ENCODE measurements at places on chromosomes 4 and X.

DNA sequence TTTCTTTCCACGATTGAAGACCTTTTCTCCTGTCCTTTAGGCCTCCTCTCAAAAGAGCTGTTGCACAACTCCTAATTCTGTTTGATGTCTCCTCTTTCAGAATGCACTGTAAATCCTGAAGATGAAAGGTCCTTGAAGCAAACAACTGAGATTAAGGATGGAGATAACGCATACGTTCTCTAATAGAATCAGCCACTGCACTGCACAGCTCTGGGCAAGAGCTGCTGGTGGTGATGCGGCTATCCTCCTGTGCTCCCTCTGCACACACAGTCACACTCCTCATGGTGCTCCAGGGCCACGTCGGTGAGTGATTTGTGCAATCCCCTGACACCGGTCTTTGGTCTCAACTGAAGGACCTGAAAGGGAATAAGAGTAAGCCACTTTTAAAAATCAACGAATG lies 208.7 kb downstream of the PDGFC start:
- no peak for DNase-seq

GRCh38 chr4:84985952-84986351 lies 19.5 kb upstream of the WDFY3 start:
- no peak for DNase-seq

- no peak for DNase-seq
These were observed 458 bp downstream of the GRIPAP1 start for GRCh38 chrX:49001521-49002090.

- no peak for DNase-seq
These were observed 418.0 kb downstream of the NLGN4X start for GRCh38 chrX:5810636-5811035.

- DNase-seq: no peak
These were observed 6.0 kb upstream of the PDGFC start for GRCh38 chr4:156977435-156978160.

DNA sequence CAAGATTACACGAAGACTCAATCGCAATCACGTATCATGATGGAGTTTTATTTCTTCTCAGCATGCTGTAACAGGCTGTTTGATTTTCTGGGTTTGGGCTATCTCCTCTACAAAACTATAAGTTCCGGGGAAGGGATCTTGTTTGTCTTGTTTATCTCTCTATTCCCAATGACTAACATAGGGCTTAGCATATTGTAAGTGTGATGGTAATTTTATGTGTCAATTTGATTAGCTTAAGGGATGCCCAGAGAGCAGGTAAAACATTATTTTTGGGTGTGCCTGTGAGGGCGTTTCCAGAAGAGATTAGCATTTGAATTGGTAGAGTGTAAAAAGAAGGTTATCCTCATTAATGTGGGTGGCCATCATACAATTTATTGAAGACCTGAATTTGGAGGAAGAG lies 32.8 kb upstream of the C1GALT1C1 start:
- DNase-seq: no peak

DNA sequence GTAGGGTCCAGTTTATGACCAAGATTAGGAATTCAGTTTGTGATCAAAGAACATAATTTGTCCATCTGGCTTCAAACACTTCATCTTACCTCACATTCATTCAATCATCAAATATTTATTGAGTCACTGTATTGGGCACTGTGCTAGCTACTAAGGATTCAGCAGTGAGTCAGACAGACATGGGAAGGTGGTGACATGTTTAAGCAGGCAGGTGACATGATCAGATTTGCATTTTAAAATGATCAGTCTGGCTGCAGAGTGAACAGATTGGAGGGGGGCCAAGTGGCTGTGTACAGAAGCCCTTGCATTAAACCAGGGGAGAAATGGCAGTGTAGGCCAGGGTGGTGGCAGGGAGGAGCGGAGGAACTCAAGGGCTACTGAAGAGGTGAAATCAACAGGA lies 25.1 kb upstream of the APLN start:
- DNase-seq: no peak

DNA sequence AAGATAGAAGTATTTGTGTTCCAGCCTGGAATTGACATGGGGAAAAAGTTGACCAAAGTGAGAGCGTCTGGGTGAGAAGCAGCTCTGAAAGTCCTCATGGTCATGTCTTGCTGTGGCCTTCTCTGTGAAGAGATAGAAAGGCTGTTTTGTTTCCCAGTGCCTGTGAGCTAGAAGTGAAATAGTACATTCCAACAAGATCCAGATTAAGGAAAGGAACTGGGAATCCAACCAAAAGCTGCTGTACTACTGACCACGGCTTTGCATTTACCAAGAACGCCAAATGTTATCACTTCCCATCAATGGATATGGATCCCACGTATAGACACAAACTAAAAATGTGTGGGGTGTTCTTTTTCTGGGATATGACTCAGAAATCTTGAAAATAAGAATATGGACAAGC lies 51.2 kb downstream of the TENM3 start:
- DNase-seq: no peak

- no peak for DNase-seq
These were observed 11.6 kb downstream of the ARSF start for GRCh38 chrX:3052860-3053259.

- no peak for DNase-seq
These were observed 130.1 kb upstream of the TECRL start for GRCh38 chr4:64539234-64539849.

DNA sequence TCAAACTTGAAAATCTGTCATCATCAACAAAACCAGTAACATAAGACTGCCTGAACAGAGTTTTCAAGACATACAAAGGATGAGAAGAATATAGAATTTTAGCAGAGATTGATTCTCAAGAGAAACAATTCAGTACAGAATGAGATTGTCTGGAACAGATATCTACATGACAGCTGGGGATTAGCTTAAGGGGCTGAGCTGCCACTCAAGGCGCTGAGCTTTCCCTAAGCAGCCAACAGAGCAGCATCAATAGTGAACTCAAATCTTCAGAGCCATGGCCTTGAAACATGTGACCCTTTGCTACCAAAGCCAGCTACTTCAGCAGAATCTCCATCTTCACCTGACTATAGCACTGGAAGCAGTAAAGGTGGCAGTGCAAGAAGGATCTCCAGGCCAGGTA lies 24.3 kb upstream of the PCDH10 start:
- no peak for DNase-seq

GRCh38 chrX:155966876-155967275 lies 30.6 kb upstream of the IL9R start:
- DNase-seq: no peak

- DNase-seq: no peak
These were observed 208.9 kb downstream of the GBA3 start for GRCh38 chr4:22901631-22902030.

DNA sequence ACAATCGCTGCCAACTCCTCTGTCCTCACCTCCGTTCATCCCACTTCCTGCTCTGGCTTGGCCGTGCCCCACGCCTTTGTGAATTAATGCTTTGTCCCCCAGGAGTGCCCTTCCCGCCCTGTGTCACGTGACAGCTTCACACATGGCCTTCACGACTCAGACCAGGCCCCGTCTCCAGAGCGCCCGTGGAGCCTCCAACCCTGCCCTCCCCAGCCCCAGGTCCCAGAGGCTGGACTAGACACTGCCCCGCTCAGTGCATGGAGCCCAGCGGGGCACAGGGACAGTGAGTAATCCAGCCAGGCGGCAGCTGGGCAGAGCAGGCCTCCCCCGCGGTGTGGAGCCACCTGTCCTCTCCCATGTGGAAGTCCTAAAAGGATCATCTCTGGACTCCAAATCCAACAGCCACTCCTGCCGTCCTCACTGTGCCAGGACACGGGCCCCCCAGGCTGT lies 7.4 kb downstream of the ADRA2C start:
- DNase-seq: no peak

DNA sequence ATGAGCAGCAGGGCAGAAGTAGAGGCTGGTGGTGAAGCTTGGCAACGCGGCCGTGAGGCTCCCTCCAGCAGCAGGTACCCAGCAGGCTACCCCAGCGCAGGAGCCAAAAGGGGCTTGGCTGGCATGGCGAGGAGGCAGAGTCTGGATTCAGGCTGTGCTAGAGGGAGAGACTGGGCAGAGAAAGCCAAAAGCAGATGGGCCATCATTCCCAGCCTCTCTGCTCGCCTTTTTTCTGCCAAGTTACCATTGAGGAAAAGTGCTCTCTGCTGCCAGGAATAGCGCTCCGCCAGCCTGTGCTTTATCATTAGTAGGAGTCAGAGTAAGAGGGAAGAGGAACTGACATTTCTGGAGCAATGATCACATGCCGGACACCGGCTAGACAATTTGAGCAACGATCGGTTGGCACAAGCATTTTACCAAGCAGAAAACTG lies 28.7 kb upstream of the MAP3K15 start:
- DNase-seq: peak; percentile 15

- no peak for DNase-seq
These were observed 158.1 kb downstream of the SOX3 start for GRCh38 chrX:140346729-140347128.

- no peak for DNase-seq
These were observed 39.6 kb upstream of the SLC7A3 start for GRCh38 chrX:70970482-70970995.

- DNase-seq: no peak
These were observed 16.3 kb upstream of the LRAT start for GRCh38 chr4:154727540-154727939.

DNA sequence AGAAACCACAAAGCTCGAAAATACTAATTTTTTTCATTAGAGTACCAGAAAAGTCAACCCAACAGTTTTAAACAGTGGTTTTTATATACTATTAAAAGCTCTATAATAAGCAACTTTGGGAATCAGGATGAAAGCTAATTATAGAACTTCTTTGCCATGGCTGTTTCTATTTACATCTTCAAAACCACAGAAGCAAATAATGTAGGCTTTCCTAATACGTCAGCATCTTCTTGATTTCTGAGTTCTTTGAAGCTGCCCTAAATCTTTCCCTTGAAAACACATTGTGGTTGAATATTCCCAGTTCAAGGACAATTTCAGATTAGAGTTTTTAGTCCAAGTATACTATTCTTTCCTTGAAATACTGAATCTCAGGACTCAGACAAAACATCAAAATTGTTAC lies 460.2 kb upstream of the FAT1 start:
- no peak for DNase-seq

- no peak for DNase-seq
These were observed 105.6 kb downstream of the ANXA10 start for GRCh38 chr4:168197926-168198325.

GRCh38 chr4:86595426-86595805 lies 1.3 kb downstream of the PTPN13 start:
- DNase-seq: no peak

GRCh38 chrX:15977644-15978043 lies 123.0 kb upstream of the AP1S2 start:
- no peak for DNase-seq

- no peak for DNase-seq
These were observed 343.9 kb downstream of the ADGRL3 start for GRCh38 chr4:61543976-61544375.

DNA sequence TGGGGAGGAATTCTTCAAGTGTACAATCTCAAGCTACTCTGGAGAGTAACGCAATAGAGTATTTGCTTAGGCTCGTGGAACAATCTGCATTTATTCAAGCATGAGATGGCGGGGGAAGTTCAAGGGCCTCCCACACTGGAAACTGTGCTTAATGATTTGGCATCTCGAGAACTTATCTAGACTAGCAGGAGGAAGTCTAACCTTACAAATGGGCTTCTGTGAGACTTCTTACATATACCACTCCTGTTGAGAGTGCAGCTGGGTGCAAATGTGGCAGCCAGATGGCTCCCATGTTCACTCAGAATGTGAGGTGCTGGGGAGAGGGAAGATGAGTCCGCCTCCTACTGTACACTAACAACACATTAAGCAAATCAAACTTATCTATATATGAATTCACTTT lies 29.3 kb upstream of the PTPN13 start:
- DNase-seq: no peak

DNA sequence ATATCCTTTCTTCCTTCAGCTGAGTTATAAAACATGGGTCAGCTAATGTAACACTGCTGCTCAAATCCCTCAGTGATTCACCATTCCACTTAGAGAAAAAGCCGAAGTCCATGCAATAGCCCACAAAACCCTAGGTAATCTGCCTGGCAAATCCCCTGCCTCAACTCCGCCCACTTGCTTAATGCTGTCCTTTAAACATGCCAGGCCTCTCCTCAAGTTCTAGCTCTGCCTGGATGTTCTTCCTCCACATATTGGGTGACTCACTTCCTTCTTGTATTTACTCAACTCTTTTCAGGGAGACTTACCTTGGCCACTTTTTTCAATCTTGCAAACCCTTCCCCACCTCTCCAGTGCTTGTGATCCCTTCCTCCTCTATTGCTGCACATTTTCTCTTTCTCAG lies 89.8 kb downstream of the EMCN start:
- no peak for DNase-seq

DNA sequence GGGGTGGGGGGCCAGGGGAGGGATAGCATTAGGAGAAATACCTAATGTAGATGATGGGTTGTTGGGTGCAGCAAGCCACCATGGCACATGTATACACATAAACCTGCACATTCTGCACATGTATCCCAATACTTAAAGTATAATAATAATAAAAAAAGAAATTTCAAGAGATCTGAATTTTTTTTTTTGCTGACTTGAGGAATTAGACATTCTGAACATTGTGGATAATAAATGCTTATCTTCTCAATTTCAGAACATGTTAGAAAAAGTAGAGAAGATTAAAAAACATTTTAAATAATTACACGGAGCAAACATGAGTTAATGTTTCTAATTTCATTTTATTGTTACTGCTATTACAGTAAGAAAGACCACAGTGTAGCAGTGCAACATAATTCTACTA lies 230.4 kb downstream of the DTHD1 start:
- no peak for DNase-seq

- DNase-seq: no peak
These were observed 8.6 kb upstream of the ZXDA start for GRCh38 chrX:57918750-57919436.

DNA sequence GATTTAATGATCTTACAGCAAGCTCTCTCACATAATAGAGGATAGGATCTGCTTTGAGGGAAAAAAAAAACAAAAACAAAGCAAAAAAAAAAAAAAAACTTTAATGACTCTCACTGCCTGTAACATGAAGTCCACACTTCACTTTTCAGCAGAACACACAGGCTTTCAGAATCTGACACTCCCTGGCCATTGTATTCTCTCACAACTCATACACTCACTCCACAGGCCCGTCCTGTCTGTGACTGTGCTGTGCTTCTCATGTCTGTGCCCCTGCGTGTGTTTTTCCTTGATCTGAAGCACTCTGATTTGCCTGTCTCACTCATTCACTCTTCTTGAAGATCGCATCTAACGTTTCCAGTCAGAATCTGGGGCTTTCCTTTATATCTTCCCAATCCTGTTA lies 460.8 kb downstream of the TMA16 start:
- no peak for DNase-seq

DNA sequence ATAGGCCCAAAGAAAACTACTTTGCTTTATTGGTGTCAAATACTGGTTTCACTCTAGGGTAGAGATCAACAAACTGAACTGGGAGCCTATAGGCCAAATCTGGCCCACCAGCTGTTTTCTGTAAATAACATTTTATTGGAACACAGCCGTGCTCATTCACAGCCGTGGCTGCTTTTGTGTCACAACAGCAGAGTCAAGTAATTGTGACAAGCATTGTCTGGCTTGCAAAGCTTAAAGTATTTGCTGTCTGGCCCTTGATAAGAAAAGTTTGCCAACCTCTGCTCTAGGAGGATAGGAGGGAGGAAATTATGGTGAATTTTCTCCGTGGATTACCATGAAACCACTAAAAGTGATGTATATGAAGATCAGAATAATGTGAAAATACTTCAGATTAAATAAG lies 53.4 kb downstream of the GPAT3 start:
- DNase-seq: no peak

- DNase-seq: no peak
These were observed 25.6 kb upstream of the SPANXD start for GRCh38 chrX:141724186-141724585.
